Stimulated activated CD8-positive, alpha-beta memory T cell treated with anti-CD3 and anti-CD28 coated beads, Interleukin-15, amount 100 ng/mL, for 4 hours (primary cell): ENCODE measurements at places on chromosomes 12 and 14.

DNA sequence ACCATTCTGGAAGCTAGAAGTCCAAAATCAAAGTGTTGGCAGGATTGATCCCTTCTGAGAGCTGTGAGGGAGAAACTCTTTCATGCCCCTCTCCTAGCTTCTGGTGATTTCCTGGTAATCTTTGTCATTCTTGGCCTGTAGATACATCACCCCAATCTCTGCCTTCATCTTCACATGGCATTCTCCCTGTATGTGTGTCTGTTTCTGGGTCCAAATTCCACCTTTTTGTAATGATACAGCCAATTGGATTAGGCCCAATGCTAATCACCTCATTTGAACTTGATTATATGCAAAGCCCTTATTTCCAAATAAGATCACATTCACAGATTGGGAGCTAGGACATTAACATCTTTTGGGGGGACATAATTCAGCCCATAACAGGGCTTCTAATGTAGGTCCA is 76.9 kb upstream of the MBIP start:
- DNase-seq: no peak

GRCh38 chr12:3157581-3158323 is 80.6 kb downstream of the TSPAN9 start:
- DNase-seq: no peak

- DNase-seq: no peak
Observed at GRCh38 chr12:27780612-27781408, 774 bp upstream of the MANSC4 start.

- no peak for DNase-seq
Observed at GRCh38 chr14:51180577-51180976, 59.5 kb upstream of the TMX1 start.
